HS-5 (cell line): ENCODE measurements at places on chromosomes 13 and 19.
A peak's percentile ranks its signal among the peaks of the same experiment; 100 is the strongest.

DNA sequence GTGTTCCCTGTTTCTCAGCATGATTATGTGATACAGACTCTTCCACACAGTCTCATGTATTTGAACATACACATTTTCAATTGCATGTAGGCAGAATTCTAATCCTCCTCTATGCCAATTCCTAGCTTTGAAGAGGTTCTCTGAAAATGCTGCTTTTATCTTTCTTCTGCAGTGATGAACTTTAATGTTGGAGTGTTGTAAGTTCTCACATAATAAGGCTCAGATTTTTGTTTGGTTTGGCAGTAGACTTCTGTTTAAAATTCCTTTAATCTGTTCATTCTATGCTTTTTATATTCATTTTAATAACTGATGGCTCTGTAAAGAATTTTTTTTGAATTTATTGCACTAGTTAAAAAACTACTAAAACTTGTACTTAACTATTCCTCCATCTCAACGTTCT lies 225.8 kb downstream of the GGACT start:
- DNase-seq: no peak

GRCh38 chr19:18696023-18696422 lies 12.5 kb downstream of the CRTC1 start:
- DNase-seq: no peak

DNA sequence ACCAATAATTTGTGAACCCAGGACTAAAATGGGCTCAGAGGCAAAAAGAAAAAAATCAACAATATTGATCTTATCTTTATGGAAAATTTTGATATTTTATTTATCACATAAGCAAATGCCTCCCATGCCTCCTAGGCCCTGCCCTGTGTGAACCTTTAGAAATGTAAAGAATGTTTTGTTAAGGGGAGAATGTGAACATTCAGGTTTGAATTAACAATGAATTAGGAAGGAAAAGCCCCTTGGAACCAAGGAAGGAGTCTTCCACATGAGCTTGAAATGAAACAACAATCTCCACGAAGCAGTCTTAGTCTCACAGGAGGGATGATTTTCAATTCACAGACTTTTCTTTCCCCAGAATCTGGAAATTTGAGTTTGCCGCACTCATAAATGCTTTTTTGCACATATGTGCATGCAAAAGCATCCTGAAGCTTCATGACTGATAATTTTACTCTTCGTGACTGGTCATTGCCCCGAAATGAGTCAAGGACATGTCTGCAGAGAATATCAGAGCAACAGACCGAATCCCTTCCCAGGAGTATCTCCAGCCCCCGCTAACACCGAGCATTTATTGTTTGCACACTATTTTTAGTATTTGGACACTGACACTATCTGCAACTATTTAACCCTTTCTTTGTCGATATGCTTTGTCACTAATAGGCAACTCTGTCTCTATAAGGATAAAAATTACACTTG lies 135.2 kb downstream of the DCT start:
- DNase-seq: no peak

GRCh38 chr13:105364191-105364590 lies 1171.3 kb downstream of the EFNB2 start:
- no peak for DNase-seq

GRCh38 chr13:110374431-110375370 lies 67.6 kb downstream of the COL4A2 start:
- no peak for DNase-seq

- no peak for DNase-seq
These were observed 17.8 kb downstream of the ACTL9 start for GRCh38 chr19:8680676-8681344.

DNA sequence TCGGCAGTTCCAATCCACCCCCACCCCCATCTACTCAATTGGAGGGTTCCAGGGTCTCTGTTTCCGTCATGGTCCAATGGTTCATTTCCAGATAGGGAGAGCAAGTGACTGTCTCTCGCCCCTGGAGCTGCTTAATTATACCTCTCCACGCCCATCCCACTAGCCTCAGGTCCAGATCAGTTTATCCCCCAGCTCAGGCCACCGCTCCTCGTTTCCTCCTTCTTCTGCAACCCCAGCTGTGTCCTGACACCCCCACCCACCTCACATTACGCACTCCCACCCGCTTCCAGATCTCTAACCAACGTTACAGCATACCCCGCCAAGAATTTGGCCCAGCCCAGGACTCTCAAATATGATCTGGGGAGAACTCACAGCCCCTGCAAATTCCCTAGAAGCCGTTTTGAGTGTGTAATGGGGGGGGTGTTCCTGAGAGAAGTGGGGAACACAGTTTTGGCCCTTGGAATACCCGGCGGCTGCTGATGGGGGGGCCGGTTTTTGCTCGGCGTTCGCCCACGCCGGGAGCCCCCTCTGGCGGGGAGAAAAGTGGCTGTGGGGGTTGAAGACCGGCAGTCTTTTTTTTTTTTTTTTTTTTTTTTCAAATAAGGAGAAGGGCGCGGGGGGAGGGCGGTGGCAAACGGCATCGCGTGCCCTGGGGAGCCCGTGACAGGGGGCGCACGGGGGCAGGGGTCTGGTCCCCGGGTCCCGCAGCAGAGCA lies 1.7 kb upstream of the PDE4A start:
- DNase-seq: no peak

DNA sequence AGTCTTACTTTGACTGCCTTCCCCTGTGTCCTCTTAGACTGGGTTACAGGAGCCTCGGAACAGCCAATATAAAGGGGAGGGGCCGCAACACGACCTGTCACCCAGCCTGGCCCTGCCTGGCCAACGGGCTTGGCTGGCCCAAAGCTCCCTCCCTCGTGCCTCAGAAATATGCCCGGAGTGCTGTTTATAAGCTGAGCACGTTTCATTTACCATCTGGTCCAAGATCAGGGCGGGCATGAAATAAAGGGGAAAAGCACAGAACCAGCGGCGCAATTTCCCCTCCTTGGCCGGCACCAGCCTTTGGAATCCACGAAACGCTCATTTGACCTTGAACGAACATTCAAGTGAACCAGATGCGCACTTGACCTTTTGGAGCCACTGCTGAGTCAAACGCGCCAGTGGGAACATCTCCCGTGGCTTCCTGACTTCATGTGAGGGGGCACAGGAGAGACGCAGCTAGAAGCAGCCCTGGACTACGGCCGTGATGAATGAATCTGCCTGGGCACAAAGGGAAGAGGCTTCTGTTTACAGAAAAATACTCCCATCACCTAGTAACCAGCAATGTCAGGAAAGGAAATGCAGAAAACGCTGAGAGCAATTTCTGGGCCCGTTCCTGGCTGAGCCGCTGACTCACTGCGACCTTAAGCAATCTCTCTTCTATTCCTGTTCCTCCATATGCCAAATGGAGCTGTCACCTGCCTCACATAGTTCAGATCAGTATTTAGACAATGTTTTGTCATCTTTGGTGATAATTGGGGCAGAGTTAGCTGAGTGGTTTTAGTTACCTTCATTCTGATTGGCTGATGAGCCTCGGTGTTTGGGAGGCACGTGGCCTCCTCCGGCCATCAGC lies 53.3 kb downstream of the RFX2 start:
- DNase-seq: peak; percentile 75
